Stimulated activated CD8-positive, alpha-beta memory T cell treated with anti-CD3 and anti-CD28 coated beads, Interleukin-7, amount 100 ng/mL, for 4 hours (primary cell): ENCODE measurements at places on chromosomes 5 and 9.
A peak's percentile ranks its signal among the peaks of the same experiment; 100 is the strongest.

- DNase-seq: no peak
Observed at GRCh38 chr9:19648672-19649071, 140.2 kb downstream of the SLC24A2 start.

DNA sequence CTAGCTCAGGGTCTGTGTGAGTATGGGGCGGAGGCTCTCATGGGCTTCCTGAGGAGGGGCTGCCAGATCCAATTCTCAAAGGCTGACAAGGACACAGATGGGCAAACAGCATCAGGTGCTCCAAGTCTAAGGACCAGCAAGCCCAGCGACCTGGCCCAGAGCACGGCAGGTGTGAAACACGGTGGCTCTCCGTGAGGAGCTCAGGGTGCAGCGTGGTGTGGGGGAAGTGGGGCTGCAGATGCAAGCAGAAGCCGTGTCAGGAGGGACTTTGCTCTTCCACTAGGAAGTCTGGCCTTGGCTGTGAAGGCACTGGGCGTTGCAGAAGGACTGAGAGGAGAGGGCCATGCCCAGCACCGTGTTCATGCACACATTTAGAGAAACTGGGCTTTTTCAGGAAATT, 420.0 kb downstream of the GADD45G start:
- DNase-seq: no peak

DNA sequence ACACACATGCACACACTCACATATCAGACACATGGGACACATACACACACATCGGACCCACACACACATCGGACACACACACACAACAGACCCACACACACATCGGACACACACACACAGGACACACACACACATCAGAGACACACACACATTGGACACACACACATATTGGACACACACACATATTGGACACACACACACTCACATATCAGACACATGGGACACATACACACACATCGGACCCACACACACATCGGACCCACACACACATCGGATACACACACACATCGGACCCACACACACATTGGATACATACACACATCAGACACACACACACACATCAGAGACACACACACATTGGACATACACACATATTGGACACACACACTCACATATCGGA, 12.8 kb upstream of the LAMC3 start:
- DNase-seq: no peak

GRCh38 chr5:95870105-95870672, 47.7 kb upstream of the GLRX start:
- peak; percentile 47 for DNase-seq

DNA sequence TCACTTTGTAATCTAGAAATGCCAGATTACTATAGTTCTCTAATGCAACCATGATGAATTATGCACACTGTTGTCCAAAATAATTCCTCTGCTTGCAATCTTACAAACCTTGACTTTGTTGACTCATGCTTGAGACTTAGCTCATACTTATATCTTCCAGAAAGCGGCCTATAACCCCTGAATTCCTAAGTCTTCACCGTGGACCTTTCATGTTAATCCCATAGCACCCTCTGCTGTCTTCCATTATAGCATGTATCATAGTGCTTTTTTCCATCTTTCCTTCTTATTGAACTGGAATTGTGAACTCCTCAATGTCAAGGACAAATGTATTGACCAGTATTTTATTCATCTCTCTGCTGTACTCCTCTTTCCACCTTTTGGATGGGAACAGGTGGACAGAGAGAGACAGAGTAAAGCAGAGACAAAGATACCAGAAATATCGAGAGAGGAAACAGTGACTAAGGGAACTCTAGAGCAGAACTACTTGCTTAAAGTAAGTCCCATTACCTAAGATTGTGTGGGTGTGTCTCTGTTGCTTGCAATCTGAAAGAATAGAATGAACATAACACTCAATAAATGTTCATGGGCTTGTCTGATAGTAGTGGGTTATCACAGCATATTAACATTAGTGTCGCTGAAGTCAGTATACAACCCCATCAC, 110.0 kb downstream of the LURAP1L start:
- no peak for DNase-seq

GRCh38 chr9:93907551-93908199, 47.5 kb downstream of the BARX1 start:
- no peak for DNase-seq

DNA sequence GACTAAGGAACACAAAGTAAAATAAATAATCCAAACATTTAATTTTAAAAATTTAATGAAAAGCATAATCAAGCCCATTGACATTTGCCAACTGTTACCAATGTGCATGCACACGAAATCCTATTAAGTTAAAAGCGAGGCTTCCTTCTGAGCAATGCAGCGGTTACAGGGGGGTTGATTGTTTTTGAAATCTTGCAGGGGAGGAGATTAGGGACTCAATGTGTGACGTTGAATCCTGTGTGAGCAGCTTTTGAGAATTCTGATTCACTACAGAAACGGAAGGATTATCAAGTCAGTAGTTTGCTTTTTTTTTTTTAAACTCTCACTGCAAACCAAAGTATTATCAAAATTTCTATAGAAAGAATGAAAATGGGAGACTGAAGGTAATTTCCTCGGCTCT, 109.5 kb downstream of the PRKACG start:
- DNase-seq: no peak

DNA sequence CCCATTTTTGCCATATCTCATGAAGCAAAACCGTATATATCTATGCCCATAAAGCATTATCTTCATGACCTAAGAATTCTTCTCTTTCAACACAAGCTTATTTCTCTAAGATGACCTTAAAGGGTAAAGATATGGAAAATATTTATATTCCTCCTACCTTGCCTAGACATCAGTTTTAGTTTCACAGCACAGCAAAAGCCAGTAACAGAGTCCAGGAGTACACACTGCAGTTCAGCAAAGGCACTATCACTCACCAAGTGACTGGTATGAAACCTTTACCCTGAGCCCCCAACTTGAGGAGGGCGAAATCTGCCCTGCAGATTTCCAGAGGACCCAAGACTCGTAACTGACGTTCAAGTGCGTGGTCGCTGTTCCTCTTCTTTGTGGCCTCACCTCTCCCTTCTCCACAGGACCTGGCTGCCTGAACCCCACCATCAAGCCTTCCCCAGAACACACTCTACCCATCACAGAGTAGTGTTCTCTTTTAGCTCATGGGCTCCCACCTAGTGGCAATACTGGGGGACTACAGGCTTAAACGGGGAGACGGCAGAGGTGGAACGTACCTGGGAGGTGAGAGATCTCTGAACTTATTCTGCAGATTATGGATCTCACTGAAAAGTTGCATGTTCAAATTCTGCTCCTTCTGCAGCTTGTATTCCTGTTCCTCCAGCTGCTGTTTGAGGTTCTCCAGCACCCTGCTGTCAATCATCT, 141.0 kb downstream of the CDK5RAP2 start:
- no peak for DNase-seq

DNA sequence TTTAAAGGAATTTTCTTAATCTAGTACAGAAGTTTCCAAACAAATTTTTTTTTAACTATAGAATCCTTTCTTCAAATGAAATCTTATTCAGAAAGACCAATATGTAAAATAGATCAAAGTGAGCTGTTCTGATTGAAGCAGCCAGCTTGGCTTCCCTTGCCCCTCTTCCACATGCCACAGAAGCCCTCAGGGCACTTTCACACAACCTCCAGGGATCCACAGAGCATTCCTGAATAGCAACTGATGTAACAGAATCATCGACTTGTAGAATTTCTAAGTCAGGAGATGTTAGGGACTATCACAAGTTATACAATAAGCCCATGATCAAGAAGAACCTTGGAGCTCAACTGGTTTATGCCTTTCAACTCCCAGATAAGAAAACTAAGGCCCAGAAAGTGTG, 427.8 kb upstream of the C9orf72 start:
- no peak for DNase-seq

DNA sequence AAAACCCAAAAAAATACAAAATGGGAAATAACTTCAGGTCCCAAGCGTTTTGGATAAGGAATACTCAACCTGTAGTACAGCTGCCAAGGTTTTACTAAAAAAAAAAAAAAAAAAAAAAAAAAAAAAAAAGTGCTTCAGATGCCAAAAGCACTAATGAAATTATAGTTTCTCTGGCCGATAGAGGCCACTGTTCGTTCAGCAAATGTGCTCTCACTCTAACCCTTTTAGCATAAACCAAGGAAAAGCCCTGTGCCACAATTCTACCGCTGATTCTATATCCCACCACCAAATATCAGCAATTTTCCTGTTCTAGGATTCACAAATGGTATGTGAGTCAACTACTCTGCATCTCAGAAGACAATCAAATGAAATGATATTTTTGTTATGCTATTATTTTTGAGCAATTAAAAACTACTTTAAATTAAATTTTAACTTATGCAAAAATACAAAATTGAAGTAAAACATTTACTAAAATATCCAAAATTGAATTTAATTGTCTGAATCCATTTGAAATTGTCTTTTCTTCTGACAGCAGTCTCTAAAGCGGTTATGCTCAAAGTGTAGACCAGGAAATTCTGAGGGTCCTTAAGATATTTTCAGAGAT, 79.8 kb downstream of the RICTOR start:
- DNase-seq: no peak

- no peak for DNase-seq
Observed at GRCh38 chr5:58172946-58173345, 286.9 kb downstream of the PLK2 start.

- no peak for DNase-seq
Observed at GRCh38 chr5:177607115-177607451, 7.2 kb downstream of the B4GALT7 start.

- no peak for DNase-seq
Observed at GRCh38 chr5:39475159-39475571, 50.4 kb upstream of the DAB2 start.

GRCh38 chr5:122611406-122611805, 163.5 kb upstream of the SNX2 start:
- DNase-seq: no peak

GRCh38 chr5:54229041-54229780, 81.2 kb downstream of the ARL15 start:
- DNase-seq: peak; percentile 37

DNA sequence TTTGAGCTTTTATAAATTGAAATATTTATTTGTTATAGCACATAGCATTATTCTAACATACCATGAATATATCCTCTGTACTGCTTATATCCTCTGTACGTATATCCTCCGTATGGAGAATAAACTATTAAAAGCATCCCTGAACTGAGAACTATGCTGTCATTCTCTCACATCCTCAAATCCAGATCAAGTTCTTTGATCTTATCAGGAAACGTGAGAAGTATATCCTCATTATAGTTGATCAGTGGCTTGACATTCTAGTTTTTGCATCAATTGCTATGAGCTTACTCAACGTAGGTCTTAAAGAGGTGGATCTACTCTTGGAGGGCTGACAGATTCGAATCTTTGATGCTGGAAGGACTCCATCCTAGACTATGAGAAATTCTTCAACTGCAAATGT, 37.4 kb downstream of the IL7R start:
- no peak for DNase-seq
